Activated naive CD4-positive, alpha-beta T cell treated with anti-CD3 and anti-CD28 coated beads, Interleukin-2, amount 50 U/mL, for 16 hours (primary cell): ENCODE measurements at places on chromosomes 12 and 14.

GRCh38 chr14:42555365-42555764, 948.7 kb downstream of the LRFN5 start:
- no peak for DNase-seq

DNA sequence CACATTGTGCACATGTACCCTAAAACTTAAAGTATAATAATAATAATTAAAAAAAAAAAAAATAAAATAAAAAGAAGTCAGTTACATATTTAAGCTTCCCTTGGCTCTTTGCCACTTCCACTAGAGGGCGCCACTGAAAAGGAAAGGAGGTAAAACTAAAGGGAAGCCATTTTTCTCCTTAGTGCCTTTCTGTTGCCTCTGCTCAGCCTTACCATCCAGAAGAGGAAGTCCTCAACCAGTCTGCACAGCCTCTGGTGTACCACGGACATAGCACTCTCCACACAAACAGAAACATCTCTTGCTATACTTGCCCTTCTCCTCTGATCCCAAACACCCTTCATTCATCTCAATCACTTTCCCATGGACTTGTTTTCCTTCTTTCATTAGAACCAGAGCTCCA, 169.0 kb upstream of the EEA1 start:
- peak; percentile 69 for DNase-seq

DNA sequence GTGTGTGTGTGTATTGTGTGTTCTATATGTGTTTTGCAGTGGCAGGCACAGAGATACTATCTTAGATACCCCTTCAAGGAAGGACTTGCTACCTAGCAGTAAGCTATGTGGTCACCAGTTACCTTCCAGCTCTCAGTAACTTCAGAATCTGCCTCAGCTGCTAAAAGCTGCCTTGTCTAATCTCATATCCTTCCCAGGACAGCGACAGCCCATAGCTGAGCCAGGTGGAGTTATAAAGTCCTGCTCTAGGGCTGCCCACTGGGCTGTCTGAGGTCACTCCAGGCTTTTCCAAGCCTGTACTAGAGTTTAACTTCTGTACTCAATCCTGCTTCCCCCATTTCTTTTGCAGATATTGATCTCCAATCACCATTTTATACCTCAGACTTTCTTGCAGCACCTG, 942.6 kb downstream of the GALC start:
- DNase-seq = no peak

GRCh38 chr14:32397861-32398640, 69.0 kb downstream of the AKAP6 start:
- DNase-seq = no peak

DNA sequence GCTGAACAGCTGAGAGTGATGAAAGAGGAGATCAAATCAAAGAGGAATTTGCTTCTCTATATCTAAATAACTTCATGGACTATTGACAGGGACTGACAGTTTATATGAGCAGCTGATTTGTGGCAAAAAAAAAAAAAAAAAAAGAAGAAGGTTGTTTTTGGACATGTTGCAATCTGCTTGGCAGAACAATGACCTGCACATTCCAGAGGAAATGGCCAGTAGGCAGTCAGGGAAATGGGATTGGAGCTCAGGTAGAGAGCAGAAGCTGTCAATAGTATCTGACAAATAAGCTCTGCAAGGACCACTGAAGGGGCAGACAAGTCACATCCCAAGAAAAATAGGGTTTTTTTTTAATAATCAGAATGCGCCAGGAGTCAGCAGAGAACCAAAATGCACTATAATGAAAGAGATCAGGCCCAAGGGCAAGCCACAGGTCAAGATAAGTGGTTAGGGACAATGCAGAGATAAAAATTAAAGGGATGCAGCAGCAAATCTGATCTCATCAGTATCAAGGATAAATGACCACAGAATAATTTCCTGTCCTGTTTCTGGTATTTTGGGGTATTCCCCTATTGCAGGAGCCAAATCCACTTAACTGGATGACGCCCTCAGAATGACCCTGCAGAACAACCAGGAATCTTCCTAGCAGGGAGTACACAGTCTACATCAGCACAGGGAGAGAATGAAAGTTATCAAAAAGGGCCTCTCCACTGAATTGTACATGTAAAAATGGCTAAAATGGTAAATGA, 22.6 kb upstream of the DUSP16 start:
- DNase-seq = no peak

GRCh38 chr12:98578821-98579220, 14.7 kb upstream of the SLC25A3 start:
- DNase-seq = no peak

DNA sequence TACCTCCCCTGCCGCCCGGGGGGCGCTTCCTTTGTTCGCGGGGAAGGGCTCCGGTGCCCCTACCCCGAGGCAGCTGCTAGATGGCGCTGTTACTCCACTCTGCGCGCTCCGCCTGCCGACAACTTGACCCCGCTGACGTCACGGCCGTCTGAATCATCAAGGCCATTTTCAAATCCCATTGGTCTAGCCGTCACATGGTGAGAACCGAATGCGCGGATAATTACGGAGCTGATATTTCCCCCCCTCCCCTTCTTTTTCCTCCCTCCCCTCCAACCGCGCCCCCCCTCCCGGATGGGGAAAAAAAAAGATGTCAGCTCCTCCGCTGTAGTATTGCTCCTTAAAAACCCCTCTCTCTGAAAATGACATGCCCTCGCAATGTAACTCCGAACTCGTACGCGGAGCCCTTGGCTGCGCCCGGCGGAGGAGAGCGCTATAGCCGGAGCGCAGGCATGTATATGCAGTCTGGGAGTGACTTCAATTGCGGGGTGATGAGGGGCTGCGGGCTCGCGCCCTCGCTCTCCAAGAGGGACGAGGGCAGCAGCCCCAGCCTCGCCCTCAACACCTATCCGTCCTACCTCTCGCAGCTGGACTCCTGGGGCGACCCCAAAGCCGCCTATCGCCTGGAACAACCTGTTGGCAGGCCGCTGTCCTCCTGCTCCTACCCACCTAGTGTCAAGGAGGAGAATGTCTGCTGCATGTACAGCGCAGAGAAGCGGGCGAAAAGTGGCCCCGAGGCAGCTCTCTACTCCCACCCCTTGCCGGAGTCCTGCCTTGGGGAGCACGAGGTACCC, at the start of gene HOXC10:
Gene HOXC10, plus strand, starts transcription at position 246 of the 791 bp plus-strand sequence. Its CDS starts 114 bp downstream, at position 360.
- peak; percentile 75 for DNase-seq

- DNase-seq = no peak
Observed at GRCh38 chr12:103846415-103846814, 5.4 kb upstream of the NT5DC3 start.

- DNase-seq = no peak
Observed at GRCh38 chr12:62267480-62267879, 7.3 kb downstream of the USP15 start.
